GM12864 (cell line): ENCODE measurements at places on chromosomes 7 and 10.

GRCh38 chr10:32971536-32972091, 13.6 kb upstream of the ITGB1 start:
- DNase-seq = no peak

DNA sequence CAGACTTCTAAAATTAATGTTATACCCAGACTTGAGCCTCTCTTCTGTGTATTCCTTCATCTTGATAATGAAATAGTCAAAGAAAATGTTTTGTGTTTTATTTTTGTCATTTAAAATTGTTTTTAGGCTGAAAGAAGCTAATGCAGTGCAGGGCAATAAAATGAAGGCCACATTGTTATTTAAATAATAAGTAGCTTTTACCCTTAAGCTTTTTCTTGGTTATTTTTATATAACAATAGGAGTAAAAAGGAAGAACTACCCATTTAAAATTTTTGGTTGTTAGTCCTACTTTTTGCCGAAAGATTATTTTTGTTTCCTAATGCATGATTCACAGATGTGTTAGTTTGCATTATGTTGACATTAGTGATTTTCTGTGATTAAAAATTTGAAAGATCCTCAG, 181.0 kb upstream of the MEOX2 start:
- no peak for DNase-seq

DNA sequence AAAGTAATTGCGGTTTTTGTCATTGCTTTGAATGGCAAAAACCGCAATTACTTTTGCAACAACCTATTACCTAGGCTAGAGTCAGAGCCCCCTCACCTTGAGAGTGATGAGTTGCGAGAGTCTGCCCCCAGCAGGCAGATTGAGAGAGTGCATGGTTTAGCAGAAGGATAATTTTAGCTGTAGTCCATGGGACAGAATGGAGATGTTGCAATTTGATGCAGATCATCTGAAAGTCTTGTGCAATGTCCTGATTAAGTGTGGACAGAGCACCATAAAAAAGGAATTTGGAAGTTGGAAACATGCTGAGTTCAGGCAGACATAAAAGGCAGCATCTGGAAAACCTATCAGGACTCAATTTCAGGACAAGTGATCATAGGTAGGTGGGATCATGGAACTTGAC, 48.7 kb downstream of the GPR141 start:
- DNase-seq = peak; percentile 47

DNA sequence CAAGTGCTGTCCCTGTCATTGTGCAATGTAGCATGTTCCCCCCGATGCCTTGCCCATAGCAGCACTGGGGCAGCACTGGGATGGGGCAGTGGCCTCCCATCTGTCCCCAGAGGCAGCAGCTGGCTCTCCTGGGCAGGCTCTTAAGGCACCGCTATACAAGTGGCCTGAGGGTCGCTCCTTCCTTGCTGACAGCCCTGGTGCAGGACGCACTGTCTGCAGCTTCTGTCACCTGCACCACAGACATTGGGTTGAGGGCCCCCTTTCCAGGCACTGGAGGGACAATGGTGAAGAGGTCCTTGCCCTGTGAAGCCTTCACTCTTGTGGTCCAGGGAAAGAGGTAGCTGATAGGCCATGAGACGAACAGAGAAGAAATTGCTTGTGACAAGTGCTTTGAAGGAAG, 10.6 kb downstream of the CPSF4 start:
- DNase-seq = no peak

DNA sequence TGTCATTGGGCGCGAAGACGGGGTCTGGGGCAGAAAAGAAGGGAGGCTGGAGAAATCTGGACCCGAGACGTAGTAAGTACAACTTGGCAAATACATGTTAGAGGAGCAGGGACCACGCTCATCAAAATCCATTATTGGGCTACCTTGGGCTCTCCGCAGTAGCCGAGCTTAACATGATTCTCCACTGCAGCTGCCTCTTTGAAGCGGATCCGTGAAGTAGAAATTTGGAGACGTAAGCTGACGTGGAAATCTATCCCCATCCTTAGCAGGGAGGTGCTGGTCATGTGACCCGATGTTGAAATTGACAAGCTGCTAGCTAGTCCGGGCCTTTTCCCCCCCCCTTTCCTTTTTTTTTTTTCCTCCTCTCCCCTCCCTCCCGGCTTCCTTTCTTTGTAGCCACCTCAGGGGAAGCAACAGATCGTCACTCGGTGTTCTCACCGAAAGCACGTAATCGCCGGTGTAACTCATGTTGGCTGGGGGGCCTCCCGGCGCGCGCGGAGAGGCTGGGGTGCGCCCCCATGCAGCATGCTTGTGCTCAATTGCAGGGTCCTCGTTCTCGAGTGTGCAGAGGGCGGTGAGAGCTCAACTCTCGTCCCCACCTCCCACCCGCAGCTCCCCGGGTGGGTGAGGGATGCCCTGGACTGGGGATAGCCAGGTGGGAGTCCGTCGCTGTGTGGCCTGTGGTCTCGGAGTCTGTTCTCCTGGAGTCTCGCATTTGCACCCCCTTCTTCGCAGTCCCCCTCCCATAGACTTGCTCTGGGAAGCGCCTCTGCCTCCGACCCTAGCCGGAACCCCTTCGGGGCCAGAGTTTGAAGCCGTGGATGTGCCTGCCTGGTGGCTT, at the start of gene HOXA11:
TSS of gene HOXA11 (minus strand) at position 220 of the 841 bp plus-strand sequence. CDS start at position 132, 88 bp downstream.
- DNase-seq = no peak

GRCh38 chr7:85528581-85528980, 341.7 kb upstream of the SEMA3D start:
- no peak for DNase-seq

- no peak for DNase-seq
These were observed 181.7 kb downstream of the PLXNA4 start for GRCh38 chr7:132394283-132395198.
